ENCODE measurements at places on chromosomes 11 and 22.

GRCh38 chr22:38696606-38697424, 3.9 kb downstream of the JOSD1 start:
- DNase-seq, result no peak

- DNase-seq, result no peak
These were observed 400.4 kb downstream of the TBC1D22A start for GRCh38 chr22:47162865-47163264.

DNA sequence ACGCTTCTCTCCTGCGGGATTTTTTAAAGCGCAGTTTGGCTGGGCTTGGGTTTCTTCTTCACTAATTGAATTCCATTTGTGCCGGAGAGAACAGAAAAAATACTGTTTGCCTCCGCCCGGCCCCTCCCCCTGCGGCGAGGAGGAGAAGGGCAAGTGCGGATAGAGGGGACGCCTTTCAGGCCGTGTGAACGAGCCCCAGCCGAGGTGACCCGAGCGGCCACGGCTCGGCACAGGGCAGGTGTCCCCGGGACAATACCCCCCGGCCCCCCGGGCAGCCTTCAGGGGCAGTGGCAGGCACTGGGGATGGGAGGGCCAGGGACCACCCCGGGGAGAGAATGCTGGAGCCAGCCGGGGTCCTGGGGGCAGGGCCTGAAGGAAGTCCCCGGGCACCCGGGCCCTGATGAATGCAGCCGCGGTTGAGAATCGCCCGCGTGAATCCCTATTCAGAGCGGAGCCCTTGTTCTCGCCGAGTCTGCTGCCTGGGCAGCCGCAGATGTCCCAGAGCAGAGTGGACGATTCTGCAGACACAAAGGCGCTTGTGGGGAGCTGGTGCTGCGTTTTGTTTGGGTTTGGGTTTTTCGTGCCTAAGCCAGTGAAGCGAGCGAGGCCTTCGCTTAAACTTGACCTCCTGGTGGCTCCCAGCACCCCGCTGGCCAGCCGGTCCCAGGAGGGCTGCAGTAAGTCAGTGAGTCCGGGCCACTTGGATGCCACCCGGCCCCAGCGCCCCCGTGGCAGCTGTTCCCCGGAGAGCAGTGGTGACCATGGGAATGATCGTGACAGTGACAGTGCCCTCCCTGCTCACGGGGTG, 96.0 kb downstream of the WNT7B start:
- no peak for DNase-seq

DNA sequence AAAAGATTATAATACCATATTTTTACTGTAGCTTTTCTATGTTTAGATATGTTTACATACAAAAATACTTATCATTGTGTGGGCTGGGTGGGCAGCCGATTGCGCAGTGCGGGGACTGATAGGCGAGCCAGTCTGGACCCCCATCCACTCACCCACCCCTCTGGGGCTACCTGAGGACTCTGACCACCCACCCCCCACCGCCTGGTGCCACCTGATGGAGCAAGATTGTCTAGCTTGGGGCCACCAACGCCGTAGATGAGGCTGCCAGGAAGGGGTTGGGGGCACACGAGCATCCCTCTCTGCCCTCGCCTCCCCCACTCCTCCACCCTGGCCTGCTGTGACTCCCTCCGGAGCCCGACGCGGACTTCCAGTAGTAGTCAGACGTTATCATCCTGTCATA, 32.4 kb downstream of the MIF start:
- DNase-seq, result no peak

DNA sequence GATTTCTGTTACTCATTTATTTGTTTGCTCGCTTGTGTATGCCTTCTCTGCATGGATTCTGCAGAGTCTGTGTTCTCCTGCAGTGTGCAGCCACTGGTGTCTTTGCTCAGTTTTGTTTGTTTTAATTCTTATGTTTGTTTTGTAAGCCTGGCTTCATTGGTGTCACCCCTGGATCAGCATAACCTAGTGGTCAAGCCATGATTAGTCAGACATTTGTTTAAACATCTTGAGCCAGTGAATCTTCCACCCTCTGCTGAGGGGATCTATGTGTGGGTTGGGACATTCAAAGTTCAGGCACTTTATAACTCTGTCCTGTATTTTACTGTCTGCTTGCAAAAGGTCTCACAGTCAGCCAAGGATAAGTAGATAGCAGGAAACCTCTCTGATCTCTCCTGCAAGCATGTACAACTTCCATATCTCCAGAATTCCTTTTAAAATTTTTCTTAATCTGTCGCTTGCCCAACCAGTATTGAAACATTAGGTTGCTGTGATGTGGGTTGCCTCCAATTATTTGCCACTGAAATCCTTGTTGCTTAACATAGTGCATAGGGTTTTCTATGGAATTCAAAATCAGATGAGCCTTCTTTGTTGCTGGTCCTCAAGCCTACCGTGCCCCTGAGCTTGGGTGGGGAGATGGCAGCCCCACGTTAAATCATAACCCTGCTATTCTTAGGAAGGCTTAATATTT, 86.8 kb downstream of the KCNQ1OT1 start:
- DNase-seq, result no peak

DNA sequence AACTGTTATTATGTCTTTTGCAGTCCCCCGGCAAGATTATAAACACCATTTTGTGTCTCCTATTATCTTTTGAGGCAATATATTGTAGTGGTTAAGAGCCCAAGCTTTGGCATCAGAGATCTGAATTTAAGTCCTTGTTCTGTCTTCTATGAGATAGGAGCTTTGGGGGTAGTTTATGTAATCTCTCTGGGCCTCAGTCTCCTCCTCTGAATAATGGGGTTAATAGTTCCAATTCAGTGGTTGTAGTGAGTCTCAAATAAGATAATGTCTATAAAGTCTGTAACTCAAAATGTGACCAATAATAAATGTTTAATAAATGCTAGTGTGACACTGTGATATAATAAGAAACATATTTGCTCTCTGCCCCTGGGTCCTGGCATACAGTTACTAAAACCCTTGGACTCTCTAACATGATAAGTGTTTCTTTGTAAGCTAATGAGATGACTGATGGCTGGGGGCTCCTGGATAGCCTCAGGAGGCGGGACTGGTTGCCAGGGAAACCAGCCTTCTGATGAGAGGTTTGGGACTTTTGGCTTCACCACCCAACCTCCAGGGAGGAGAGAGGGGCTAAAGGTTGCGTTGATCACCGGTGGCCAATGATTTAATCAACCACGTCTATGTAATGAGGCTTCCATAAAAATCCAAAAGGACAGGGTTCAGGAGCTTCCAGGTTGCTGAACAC, 183.4 kb upstream of the MTMR2 start:
- DNase-seq, result no peak

- no peak for DNase-seq
These were observed at the start of gene B4GALNT4 for GRCh38 chr11:369336-370018. B4GALNT4 (plus strand) TSS chr11:369499; CDS start chr11:369804, 305 bp downstream.

GRCh38 chr11:95703049-95703448, 86.5 kb downstream of the FAM76B start:
- no peak for DNase-seq

DNA sequence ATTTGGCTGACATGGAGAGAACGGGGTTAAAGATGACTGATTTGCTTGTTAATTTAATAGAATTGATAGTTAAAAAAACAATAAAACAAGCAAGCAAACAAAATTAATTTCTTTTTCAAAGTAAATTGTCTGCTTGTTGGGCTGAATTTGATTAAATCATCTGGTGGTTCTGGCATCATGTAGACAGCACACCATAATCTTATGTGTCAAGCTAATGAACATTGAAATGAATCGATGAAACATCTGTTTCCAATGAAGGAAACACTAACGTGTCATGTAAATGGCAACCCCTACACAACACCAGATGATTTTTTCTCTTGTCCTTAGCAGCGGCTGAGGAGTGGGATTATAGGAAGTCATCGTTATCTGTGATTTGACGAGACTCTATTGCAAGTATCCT, 399.6 kb upstream of the RAG2 start:
- no peak for DNase-seq

DNA sequence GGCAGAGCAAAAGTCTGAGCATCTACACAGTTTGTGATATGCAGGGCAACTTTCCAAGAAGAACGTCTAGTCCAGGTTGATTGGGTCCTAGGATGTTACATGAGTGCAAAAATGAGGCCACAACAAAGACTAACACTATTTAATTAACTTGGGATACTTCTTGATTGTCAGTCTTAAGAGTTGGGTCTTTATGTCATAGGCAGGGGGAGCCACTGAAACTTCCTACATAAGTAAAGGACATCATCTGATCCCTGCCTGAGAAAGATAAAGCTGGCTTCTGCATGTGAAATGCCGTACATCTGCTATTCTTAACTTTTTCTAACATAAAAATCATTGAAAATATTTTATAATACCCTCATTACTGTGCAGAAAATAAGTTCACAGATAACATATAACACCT, 525.5 kb downstream of the NTM start:
- no peak for DNase-seq

- DNase-seq, result no peak
These were observed 70.1 kb upstream of the LRRC55 start for GRCh38 chr11:57111619-57112018.

GRCh38 chr11:60498853-60499252, 6.3 kb downstream of the MS4A12 start:
- DNase-seq, result no peak

DNA sequence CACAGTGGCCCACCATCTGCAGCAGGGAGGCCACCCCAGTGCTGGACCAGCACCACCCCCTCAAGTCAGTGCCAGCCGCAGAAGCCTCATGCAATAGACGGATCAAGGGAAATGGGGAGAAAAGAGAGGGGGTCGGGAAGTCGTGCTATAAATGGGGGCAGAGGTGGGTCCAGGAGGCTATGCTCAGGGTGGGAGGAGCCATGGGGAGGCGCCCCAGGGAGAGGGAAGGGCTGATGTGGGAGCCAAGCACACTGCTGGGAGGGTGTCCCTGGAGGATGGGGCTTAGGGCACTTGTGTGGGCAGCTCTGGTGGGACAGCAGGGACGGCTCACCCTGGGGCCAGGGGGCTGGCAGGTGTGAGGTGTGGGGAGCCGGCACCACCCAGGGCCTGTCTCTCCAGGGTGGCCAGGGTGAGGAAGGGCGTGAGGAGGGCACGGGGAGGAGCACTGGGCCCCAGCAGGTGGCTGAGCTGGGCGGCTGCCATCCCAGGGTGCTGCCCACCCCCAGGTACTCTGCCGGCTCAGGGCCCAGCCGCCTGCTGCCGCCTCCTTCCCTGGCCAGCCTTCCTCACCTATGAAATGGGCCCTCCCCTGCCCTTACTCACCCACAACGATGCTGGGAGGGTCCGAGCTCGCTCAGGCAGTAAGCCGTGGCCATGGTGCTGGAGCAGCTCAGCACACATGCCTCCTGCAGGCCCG, 18.0 kb downstream of the PHLDA2 start:
- DNase-seq, result no peak

DNA sequence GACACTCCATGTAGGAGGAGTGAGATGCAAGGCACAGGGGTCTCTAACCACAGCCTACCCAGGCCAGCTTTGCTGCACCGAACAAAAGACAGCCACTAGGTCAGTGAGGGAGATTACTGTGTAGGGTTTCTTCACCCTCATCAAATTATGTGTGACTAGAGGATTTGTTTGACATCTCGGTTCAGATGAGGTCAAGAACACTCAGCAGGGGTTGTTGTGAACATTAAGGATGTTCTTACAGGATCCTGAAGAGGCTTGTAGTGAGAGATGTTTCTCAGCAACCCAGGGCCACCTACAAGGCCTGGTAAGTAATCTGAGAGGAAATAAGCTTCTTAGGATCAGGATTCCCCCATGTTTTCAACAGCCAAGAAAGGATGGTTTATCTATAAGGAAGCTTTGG, 202.1 kb downstream of the NXPE2 start:
- DNase-seq, result no peak

- no peak for DNase-seq
These were observed 2.1 kb downstream of the MRPL40 start for GRCh38 chr22:19434401-19434800.

DNA sequence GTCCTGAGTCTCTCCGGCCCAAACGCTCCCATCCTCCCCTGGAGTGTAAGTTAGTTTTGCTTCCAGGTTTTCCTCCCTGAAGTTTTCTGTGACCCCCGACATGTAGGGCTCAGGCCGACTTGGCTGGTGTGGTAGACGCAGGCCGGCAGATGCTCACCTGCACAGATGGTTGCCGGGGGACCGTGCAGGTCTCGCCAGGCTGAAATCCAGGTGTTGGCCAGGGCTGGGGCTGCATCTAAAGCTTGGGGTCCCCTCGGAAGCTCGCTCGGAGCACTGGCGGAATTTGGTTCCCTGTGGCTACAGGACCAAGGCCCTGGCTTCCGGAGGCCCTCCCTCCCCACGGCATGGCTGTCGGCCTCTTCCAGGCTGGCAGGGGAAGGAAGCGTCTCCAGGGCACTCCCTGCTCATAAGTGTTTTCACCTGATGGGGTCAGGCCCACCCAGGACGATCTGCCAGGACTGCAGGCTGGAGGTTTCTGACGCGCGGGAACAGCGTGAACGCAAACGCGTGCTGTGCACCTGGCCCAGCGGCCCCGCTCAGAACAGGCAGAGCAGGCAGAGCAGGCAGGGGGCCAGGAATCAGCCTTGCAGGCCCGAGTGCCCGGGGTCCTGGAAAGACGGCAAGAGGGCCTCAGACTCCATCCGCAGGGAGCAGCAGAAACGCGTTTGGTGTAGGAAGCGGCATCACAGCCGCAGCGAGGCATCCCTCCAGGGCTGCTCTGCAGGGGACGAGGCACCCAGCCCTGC, 258.2 kb downstream of the BRD1 start:
- no peak for DNase-seq

GRCh38 chr22:48979482-48979881, 848.2 kb downstream of the BRD1 start:
- DNase-seq, result no peak

DNA sequence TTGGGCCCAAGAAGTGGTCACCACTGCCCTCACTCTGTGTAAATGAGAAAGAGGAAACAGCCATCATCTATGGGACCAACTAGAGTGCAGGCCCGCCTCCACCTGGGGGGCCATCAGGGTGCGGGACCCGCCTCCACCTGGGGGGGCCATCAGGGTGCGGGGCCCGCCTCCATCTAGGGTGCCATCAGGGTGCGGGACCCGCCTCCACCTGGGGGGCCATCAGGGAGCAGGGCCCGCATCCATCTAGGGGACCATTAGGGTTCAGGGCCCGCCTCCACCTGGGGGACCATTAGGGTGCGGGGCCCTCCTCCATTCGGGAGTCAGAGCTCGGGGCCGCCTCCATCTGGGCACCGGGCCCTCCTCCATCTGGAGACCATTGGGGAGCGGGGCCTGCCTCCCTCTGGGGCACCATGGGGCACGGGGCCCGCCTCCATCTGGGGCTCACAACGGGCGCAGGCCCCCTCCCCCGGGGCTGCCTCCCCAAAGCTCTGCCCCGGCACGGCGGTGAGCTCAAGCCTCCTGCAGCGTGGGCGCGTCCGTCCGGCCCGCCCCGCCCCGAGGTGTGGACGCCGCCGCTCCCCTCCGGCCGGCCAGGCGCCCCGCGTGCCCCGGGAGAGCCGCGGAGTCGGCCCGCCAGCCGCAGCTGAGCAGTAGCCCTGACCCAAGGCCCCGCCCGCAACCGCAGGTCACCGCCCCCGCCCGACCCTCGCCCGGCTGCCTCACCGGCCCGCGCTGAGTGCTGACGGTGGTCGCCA, 512 bp downstream of the TOLLIP start:
- DNase-seq, result no peak

DNA sequence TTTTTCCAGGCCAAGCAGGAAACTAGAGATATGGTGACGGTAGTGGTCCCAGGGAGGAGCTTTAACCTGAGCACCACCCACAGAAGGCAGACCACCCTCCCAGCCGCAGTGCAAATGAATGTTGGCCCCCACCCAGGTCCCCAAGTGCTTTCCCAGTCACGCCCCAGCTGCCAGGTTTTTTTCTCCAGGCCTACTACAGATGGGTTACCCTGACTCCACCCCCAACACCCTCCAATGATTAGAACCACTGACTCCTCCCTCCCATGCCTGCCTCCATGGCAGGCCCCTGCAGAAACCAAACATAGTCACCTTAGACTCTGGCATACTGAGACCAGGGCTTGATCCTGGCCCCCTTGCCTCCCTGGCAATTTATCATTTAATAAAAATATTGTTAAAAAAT, 58.7 kb upstream of the CHST1 start:
- no peak for DNase-seq

GRCh38 chr11:47332791-47333525, 19.5 kb downstream of the MYBPC3 start:
- DNase-seq, result no peak

All from stimulated activated CD8-positive, alpha-beta memory T cell treated with anti-CD3 and anti-CD28 coated beads, Interleukin-4, amount 100 ng/mL, for 1 hour (primary cell).